ENCODE measurements at places on chromosomes 2 and 18. TPM values are rescaled to one million over a fixed set of nuclear protein-coding genes. Genes with fewer than 3 reads are reported as not detected.

HS6ST1 gene
- 6.2 TPM for total RNA-seq

ESPNL gene
- 0.05 TPM for total RNA-seq

ACMSD gene
- not detected for total RNA-seq

TMEFF2 gene
- total RNA-seq, result not detected

FAM117B gene
- 5.2 TPM for total RNA-seq

NMS gene
- total RNA-seq, result not detected

ARHGEF33 gene
- not detected for total RNA-seq

HRH4 gene
- 0.43 TPM for total RNA-seq

ANKRD30B gene
- total RNA-seq, result not detected

TLX2 gene
- total RNA-seq, result 3.3 TPM

ADD2 gene
- 1.4 TPM for total RNA-seq

KCNG2 gene
- not detected for total RNA-seq

GRCh38 chr2:27006602-27007415 lies 26.0 kb upstream of the TMEM214 start:
- no peak for DNase-seq

DNA sequence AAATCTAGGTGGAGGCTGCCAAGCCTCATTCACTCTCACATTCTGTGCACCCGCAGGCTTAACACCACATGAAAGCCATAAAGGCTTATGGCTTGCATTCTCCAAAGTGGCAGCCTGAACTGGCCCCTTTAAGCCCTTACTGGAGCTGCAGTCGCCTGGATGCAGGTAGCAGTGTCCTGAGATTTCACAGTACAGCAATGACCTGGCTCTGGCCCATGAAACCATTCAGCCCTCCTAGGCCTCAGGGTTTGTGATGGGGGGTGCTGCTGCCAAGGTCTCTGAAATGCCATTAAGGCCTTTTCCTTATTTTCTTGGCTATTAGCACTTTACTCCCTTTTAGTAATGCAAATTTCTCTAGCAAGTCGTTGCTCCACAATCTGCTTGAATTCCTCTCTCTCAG lies 48.6 kb downstream of the RNMT start:
- no peak for DNase-seq

DNA sequence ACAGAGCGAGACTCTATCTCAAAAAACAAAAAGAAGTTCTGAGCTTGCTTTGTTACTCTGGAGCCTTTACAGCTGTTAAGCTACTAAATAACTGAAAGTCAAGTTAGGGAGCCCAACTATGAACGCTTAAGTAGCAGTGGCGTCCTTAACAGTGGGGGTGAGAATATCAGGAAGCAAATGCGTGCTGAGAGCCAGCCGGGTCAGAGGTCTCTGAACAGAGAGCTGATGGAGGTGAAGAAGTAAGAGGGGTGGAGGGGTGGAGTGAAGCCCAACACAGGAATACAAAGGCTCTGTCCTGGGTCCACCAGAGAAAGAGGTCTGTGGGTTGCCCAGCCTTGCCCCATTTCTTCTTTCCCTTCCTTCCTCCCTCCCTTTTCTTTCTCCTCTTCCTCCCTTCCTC lies 104.1 kb upstream of the GATA6 start:
- no peak for DNase-seq

DNA sequence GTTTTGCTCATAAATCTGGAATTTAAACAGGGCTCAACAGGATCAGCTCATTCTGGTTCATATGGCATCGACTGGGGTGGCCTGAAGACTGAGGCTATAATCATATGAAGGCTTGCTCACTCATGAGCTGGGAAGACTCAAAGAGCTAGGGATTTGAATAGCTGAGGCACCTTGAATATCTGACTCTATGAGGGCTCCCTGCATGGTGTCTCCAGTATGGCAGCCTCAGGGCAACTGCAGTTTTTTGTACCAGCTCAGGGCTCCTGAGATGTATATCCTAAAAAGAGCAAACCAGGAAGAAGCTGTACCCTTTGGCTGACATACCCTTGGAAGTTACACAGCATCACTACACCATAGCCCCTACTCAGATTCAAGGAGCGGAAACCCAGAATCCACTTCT lies 15.3 kb upstream of the GPR39 start:
- DNase-seq, result no peak

DNA sequence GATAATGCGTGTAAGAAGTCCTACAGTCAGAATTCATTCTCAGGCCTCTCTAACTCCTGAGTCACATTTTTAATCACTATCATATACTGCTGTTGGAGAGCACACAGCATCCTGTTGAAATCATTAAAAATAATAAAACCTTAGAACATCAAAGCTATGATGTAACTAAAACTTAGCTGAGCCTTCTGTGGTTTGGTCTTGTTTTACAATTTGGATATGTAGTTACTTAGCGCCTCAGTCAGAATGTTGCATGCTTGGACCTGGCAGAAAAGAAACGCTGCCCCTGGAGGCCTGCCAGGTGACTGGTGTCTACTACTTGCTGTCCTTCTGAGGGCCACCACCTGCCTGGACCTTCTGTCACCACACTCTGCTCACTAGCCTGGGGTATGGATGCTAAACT lies 261.1 kb upstream of the RASGRP3 start:
- DNase-seq, result no peak

- DNase-seq, result no peak
These were observed 28.9 kb upstream of the HDAC4 start for GRCh38 chr2:239429473-239430350.

- no peak for DNase-seq
These were observed 102.0 kb downstream of the SH3RF3 start for GRCh38 chr2:109230941-109231420.

DNA sequence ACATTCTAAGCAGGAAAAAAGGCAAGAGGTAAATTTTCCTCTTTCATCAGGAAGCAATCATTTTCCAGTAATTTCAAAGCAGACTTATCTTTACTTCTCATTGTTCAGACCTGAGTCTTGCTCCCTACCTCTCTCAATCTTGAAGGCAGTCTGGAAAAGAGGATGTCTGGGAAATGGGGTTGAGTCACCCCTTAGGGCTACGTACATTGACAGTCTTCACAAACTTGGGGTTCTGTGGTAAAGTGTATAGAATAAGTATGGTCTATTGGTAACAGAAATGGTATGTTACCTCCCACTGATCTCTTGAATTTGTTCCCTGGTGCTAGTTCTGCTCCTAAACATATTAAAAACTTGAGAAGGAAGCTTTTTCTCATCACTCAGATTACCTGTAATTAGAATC lies 361.3 kb downstream of the SS18 start:
- no peak for DNase-seq

DNA sequence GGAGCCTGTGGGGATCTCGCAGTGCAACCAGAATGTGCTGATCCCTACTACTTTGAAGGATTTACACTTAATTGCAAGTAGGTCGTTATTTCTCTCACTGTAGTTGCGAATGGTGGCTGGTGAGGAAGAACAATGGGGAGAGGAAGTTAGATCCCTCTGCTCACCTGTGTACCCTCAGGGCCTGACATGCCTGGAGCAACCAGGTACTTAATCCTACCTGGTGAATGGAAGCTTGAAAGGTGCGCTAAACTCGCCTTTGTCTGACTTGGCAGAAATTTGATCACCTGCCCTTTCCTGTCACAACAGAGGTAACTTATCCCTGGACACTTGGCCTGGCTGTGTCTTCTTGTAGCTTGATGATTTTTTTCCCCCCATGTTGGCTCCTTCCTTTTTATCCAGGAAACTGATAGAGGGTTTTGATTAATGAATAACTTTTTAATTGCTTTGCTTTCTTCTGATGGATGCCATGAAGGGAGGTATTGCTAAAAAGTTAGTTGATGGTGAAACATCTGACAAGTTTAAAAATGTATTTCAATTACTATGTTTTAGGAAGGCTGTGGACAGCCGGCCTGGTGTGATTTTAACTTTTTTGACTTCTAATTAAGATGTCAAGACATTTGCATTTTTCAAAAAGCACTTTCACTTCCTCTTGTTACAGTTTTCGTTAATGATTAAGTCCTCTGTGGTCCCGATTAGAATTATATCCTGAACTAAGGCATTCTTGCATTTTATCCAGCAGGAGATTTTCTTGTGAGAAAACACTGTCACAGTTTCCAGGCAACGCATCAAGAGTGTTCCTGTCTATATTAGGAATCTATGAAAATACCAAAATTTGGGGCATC lies 9.2 kb downstream of the SGPP2 start:
- DNase-seq, result no peak

DNA sequence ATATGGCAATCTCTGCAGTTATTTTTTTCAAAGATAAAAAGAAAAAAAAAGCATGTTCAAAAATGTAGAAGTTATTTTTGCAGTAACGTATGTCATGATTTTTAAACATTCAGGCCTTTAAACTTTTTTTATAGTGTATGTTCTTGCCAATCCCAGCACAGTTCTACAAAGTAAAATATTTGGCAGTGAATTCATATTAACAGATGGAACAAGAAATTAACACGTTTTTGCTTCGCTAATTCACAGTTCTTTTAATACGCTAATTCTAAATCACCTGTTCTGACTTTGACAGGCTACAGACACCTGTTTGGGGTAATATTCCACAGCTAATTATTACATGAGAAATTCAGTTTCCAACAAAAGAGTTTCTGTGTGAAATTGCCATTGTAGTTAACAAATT lies 183.2 kb downstream of the ARHGAP15 start:
- no peak for DNase-seq

DNA sequence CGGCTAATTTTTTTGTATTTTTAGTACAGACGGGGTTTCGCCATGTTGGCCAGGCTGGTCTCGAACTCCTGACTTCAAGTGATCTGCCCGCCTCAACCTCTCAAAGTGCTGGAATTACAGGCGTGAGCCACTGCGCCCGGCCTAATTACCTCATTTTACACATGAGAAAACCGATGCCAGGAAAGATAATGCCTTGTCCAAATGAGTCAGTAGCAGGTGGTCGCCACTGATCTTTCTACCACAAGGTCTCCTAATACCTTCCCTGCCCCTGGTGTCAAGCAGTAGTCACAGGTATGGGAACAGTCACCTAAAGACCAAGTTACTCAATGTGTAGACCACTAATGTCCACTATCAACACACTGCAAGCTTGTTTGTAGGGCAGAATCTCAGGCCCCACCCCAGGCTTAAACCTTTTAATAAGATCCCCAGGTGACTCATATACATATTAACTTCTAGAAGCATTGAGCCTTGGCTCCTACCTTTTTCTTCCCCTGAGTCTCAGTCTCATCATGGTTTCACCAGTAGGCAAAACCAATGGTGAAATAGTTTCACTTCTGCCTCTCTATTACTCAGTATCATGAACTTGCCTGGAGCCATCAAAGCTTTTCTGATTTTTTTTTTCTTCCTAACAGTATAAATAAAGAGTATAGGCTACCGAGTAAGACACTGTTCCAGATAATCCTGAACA lies 6.9 kb upstream of the EPB41L5 start:
- DNase-seq, result no peak

- DNase-seq, result no peak
These were observed 15.2 kb downstream of the GKN2 start for GRCh38 chr2:68937346-68938055.

- DNase-seq, result no peak
These were observed 559 bp downstream of the MYL12A start for GRCh38 chr18:3248062-3248657.

GRCh38 chr2:232632229-232632903 lies 1.0 kb upstream of the EFHD1 start:
- no peak for DNase-seq

- no peak for DNase-seq
These were observed 548.2 kb downstream of the CBLN2 start for GRCh38 chr18:71995904-71996465.

GRCh38 chr2:232329716-232330067 lies 48.9 kb upstream of the ALPP start:
- DNase-seq, result no peak

DNA sequence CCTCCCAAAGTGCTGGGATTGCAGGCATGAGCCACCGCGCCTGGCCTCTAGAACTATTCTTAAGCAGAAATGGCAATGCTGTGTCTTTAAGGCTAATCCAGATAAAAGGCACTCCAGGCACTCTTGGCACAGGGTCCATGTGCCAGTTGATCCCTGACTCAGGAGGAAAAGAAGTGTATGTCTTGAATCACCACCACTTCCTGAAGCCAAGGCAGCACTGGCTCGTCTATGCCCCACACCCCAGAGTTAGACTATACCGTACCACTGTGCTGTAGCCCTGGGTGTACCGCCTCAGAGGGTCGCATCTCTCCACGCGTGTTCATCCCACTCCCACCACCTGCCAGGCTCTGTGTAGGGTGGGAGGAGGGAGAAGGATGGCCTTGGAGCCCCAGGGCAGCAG lies 9.0 kb downstream of the TNFRSF11A start:
- no peak for DNase-seq

DNA sequence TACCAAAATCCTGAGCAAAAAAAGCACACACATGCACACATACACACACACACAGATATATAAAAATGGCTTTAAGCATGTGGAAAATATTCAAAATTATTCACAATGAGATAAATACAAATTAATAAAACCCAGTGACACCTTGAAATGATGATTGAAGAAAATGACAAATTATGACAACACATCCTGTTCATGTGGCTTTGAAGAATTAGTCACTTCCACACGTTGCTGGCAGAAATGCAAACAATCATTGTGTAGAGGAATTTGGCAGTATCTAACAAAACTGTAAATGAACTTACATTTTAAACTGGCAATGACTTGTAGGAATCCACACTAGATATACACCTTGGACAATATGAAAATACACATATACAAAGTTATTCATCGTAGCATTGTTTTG lies 95.8 kb upstream of the RGPD4 start:
- no peak for DNase-seq

DNA sequence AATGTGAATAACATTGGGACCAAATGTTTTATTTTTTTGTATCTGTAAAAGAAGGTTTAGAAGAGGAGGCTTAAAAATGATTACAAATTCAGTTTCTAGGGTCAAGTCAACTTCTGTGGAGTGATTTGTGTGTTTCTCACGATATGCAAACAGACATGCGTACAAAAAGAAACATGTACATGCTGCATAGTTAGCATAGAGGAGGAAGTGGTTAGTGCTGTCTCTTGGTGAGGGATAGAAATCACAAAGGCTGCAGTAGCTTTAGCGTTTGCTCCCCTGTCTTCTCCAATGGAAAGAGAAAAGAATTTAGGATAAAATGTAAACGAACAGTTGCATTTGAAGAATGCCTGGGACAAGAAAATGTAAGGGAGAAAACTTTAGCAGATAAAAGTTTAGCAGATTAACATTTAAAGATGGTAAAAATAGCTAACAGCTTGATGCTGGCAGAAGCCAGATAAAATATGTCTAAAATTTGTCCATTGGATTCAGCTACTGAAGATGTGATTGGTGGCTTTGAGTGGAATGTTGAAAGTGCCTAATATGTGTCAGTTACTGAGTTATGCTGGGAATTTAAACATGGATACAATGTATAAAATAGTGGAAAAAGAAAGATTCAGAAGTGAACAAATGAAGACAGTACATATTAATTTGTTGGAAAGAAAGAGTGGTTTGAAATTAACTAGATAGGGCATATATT lies 44.9 kb downstream of the MALT1 start:
- no peak for DNase-seq

DNA sequence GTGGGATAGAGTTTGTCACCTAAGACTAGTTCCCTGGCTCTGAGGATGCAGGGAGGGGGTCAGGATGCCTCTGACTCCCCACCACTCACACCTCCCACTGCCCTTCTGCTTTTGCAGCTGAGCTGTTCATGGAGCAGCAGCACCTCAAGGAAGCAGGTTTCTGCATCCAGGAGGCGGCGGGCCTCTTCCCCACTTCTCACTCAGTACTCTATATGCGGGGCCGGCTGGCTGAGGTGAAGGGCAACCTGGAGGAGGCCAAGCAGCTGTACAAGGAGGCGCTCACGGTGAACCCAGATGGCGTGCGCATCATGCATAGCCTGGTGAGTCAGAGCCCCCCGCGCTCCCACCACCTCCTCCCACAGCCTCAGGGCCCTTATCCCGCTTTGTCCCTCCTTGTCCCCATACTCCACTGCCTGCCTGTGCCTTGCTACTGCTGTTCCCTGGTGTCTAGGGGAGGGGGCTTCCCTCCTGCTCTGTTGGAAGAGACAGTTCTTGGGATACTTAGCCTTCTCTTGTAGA lies 94.4 kb downstream of the STPG4 start:
- no peak for DNase-seq

Measured in activated CD4-positive, alpha-beta memory T cell treated with anti-CD3 and anti-CD28 coated beads, Interleukin-2, amount 10 ng/mL, durations not matched to agents 7 days and 5 days (primary cell).